ENCODE measurements at places on chromosomes 4 and X.

- DNase-seq = no peak
These were observed 611.3 kb upstream of the CPXCR1 start for GRCh38 chrX:88135735-88136134.

DNA sequence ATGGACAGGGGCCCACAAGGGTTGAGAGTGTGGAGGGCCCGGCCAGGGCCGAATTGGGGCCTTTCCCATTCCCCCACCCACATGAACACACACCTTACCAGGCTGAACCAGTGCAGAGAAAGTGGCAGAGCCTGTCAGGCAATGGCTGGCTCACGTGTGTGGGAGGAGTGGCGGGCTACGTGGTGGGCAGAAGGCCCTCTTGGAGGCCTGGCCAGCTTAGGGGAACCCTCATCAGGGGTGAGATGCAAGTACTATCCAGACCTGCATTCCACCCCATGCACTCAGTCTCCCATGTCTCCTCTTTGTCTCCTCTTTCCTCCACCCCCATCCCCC is 965 bp downstream of the TCEAL4 start:
- no peak for DNase-seq

DNA sequence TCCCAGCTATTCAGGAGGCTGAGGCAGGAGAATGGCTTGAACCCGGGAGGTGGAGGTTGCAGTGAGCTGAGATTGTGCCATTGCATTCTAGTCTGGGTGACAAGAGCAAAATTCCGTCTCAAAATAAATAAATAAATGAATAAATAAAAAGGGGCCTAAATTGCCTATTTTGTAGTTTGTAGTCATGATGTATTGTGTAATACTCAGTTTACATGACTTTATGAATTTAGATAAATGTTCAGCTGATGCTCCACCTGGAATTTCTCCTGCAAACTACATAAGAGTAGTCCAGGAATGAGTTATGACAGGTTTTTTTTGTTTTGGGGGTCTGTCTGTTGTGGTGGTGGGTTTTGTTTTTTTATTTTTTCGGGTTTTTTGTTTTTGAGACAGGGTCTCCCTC is 31.1 kb downstream of the RBMX start:
- no peak for DNase-seq

GRCh38 chr4:42519803-42520417 is 122.6 kb downstream of the SHISA3 start:
- no peak for DNase-seq

DNA sequence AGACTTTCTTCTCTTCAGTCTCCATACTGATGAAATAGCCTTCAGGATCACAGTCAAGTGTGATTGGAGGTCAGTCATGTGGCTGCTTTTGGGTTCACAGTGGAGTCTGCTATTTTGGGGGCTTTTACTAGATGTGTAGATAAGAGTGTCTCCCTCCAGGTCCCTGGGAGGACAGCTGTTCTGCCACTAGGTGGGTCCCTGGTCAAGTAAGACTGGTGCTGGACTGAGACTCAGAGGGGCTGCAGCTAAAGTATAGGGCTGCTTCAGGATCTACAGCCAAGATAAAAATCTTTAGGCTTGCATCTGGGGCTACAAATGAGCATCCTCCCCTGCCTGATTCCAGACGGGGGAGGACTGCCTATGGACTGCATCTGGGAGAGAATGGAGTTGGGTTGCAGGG is 200.7 kb upstream of the ANKRD50 start:
- DNase-seq = no peak

DNA sequence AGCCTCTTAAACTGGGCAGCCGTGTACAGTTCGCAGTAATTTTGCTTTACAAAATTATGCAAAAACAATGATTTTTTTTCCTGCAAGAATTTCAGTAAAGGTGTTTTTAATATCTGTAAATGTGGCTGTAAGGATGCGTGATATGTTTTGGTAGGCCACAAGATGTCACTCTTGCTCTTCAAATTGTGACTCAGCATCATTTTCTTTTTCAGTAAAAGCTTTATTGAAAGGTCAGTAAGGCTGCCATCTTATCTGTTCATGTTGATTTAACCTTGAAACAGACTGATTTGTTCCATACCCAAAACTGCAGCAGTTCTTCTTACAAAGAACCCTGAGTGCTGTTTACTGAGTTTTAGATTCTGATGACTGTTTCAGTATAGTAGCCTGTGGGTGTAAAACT is 39.9 kb downstream of the TXLNG start:
- no peak for DNase-seq

DNA sequence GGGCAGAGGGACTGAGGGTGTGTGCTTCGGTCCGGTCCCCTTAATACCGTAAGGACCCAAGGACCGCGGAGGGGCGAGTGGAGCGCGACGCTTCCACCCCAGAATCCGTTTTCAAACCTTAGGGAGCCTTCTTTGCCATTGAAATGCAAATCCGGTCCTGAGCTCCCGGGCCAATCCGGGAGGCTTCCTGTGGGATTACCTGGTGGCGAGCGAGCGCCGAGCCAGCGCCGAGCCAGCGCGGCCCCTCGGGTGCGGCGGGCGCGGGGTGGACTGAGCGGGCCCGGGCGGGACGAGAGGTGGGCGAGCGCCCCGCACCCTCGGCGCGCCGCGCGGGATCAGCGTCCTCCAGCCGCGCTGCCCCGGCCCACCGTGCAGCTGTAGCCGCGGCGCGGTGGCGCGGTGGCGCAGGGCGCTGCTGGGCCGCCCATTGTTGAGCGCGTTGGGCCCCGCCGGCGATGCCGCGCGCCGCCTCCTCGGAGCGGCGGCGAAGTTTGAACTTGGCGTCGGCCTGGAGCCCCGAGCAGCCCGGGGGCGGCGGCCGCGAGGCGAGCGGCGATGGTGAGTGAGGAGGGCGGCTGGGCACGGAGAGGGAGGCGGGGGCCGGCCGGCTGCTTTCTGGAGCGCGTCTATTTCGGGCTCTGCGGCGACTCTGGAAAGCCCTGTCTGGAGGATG is 208.7 kb downstream of the SOWAHB start:
- DNase-seq = no peak

- DNase-seq = no peak
These were observed 304.6 kb downstream of the SPRY1 start for GRCh38 chr4:123701131-123701575.

DNA sequence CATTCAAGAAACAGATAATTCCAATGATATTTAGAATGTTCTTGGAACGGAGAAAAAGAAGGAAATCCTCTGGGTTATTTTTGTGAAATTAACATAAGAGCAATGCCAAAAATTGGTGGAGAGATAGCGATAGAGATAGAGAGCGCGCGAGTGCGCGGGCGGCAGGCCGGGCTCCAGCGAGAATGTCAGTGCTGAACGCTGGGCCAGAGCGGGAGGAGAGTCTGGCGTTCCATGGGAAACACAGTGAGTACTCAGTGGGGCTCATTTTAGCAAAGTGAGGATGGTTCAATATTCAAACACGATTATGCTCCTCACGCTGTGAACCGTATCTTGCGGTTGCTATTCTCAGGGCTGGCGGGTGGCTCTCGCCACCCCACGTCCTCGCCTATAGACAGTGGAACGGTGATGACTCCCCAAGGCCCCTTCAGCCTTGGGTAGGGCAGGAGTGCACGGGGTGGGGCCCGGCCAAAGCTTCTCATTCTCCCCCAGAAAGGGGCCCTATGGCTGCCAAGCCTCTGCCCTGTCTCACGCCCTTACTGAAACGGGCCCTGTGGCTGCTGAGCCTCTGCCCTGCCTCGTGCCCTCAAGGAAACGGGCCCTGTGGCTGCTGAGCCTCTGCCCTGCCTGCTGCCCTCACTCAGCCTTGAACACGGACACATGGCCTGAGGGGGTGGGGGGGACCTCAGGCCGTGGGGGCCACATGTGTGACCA is 16.9 kb downstream of the CPLX1 start:
- no peak for DNase-seq

- DNase-seq = no peak
These were observed 181.3 kb downstream of the VEGFC start for GRCh38 chr4:176611381-176611780.

DNA sequence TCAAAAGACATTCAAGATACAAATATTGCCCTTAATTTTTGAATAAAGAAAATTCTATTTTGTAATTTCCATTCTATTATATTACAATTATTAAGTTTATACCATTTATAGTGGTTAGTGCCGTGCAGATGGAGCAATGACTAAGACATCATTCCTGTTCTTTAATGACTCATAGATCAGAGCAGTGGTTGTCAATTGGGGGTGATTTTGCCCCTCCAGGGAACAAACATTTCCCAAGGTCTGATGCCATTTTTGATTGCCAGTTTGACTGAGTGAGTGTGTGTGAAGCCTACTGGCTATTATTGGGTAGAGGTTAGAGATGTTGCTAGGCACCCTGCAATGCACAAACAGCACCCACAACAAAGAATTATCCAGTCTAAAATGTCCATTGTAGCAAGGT is 97.9 kb upstream of the DDIT4L start:
- no peak for DNase-seq

- DNase-seq = no peak
These were observed 209.4 kb upstream of the ZFP42 start for GRCh38 chr4:187786190-187786589.

GRCh38 chr4:16627999-16628398 is 270.4 kb downstream of the LDB2 start:
- no peak for DNase-seq

DNA sequence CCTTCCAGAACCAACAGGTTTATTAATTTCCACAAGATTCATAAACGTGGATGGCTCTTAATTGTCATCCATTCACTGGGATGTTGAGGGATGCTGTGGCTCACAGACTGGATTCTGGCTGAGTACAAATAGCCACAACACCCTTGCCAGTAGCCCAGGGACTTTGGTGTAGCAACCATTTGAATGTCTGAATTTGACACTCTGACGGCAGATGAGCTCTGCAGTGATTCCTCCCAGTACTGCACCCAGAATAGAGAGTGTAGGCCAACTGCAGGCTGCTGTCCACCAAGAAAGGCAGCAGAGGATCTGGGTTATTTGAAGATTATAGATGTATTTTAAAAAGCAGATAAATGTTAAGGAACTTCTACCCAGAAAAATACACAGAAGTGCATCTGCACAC is 15.6 kb upstream of the MAMLD1 start:
- DNase-seq = no peak

DNA sequence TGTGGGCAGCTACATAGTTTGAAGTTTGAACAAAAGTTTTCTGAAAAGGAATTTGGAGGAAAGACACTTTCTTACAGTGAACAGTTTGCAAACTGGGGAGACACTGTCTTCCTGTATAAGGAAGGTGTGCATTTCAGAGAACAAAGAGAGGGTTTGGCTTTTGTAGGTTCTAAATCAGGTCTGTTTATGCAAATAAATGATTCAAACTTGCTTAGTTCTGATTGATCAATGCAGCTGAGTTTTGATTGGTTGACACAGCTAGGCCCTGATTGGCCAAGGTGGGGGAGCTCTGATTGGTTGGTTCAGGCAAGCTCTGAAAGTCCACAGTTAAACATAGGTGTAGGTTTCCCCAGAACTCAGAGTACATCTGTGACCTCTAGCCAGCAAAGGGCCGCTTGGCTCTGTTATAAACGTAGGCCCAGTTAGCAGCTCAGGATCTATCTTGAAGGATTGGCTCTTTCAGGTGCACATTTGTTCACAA is 63.0 kb upstream of the ENPP6 start:
- DNase-seq = no peak

DNA sequence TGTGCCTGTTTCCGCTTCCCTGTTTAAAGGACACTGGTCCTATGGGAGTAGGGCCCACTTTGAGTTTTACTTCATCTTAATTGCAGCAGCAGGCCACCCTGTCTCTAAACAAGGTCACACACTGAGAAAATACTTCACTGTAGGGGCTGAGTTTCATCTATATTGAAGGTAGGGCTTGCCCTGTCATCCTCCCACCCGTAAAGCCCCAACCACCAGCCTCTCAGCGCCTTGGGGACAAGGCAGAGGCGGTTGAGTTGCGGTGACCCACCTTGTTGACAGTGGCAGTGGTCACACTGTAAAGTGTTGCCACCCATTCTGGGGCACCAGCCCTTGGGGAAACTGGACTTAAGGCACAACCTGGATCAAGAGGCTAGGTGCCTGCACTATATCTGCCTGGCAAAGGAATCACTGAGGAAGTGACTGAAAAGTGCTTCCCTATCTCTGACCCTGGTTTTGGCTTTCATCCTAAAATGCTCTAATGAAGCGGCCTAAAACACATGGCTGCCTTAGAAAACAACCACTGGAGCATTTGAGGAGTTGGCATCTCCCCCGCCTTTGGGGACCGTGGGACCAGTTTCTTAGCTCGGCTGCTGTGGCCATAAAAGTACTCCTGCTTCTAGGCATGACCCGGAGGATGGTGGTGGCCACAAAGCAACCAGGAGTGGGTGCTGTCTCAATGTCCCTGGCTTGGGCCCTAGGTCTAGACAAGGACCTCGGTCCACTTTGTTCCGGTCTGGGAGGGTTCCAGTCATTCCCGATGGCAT is 7.8 kb upstream of the WDR1 start:
- no peak for DNase-seq

DNA sequence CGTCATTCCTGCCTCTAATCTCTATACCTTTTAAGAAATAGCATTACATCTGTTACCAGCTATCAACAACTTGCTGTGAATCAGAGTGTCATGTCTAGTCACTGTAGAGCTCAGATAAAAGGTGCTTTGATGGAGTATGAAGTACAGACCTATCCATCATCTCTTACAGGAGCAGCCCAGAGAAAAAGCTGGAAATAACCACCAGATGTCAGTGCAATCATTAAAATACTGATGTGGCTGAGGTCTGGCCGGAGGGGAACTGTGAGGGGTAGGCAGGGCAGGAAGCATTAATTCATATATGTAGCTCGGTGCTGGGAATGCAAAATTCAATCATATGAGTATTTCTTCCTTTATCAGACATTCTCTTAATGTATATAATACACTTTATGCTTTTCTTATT is 100.6 kb downstream of the AKAP4 start:
- no peak for DNase-seq

GRCh38 chr4:30720661-30721184 is 554 bp downstream of the PCDH7 start:
- DNase-seq = no peak

DNA sequence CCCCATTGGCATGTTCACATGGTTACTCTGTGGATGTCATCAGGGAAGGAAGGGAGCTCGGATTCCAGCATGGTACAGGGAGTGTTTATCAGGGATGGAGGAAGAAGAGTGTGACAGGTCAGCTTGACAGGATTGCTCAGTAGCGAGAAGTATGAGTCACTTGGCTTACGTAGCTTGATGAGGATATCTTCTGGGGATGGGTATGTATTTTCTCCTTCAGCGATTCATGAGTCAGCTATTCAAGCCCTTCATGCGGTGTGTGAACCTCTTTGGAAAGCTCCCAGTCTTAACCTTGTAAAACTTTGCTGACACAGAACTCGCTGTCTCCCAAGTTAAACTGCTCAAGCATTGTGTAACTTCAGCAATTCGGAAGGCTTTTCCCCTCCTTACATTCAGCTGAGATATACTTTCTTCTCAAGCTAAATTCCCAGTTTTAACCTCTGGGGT is 275.4 kb downstream of the ARHGAP10 start:
- no peak for DNase-seq

DNA sequence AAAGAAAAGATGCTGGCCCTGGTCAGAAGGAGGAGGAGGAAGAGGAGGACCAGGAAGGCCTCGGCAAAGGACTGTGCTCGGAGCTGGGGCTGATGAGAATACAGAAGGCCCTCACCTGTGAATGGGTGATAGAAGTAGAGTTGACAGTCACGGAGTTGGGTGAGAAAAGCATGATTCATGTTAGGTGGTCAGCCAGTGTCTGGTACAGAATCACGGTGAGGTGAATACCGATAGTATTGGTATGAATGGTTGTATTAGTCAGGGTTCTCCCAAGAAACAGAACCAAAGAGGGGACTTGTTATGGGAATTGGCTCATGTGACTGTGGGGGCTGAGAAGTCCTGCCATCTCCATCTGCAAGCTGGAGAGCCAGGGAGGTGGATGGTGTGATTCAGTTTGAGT is 32.5 kb upstream of the FAM156A start:
- no peak for DNase-seq

- DNase-seq = no peak
These were observed 478.3 kb upstream of the FTHL17 start for GRCh38 chrX:31550158-31550557.

All from activated CD4-positive, CD25-positive, alpha-beta regulatory T cell treated with anti-CD3 and anti-CD28 coated beads, Interleukin-2, amount 50 U/mL, for 72 hours (primary cell).